Fibroblast of villous mesenchyme (primary cell): ENCODE measurements at places on chromosomes 2 and 18.

DNA sequence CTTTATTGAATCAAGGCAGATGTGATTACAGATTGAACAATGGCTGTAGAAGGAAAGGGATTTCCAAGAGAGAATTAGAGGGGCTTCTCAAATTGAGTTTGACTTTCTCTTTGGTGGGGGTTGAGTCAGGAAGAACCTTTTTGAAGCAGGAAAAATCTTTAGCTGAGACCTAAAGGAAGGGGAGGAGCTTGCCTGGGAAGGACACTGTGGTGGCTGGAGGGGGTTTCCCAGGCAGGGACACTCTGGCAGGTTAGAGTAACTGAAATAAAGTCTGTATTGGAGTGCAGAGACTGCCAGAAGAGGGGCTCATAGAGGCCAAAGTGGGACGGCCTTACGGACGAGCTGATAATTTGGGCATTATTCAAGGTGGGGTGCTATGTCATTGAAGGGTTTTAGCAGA is 69.3 kb downstream of the NEDD4L start:
- no peak for DNase-seq

- DNase-seq: no peak
These were observed 467.7 kb downstream of the EPHA4 start for GRCh38 chr2:221104361-221104811.

- DNase-seq: peak; percentile 64
These were observed 575 bp downstream of the TMEM150A start for GRCh38 chr2:85601771-85602475.

DNA sequence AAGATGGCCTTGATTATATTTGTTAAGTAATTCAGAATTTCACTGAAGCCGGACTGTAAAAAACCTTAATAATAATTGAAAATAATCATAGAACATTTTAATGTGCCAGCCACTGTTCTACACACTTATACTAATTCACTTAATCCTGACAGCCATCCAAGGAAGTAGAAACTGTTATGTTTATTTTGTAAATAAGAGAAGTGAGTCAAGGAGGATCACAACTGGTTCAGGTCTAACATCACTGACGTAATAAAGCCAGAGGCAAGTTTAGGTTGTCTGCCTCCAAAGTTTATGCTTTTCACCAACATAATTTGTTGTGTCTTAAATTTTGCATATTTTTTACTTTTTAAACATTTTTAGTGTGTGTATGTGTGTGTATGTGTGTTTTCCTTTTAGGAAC is 436.1 kb downstream of the LRRTM4 start:
- no peak for DNase-seq

GRCh38 chr18:31484461-31484860 is 13.5 kb upstream of the DSG2 start:
- DNase-seq: no peak

DNA sequence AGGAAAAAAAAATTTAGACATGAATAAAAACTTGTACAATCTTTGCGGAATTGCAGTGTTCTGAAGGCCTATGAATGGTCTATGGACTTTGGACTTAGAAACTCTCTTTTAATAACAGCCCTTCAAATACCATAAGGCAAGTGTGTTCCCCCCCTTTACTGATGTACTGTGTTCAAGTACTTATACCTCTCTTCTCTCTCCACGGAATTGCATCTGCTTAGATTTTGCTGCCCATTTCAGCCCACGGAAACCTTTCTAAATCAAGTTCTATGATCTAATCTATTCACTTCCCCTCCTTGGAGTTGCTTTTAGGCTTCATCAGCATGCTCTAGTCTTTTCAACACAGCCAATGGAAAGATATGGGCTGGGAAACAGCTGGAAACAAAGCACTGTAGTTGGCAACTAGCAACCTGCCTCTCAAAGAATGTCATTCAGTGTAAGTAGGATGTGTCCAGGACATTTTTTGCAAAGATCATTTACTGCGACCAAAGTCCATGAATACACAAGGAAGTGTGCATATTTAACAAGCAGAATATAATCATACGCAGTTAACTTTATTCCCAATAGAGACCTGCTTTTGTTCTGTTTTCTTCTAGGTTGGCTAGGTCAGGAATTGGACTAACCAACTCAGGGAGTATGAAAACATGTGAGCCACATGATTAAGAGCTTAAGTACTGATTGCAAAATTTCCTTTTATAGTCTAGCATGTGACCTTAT is 58.0 kb downstream of the SLC40A1 start:
- DNase-seq: peak; percentile 79

DNA sequence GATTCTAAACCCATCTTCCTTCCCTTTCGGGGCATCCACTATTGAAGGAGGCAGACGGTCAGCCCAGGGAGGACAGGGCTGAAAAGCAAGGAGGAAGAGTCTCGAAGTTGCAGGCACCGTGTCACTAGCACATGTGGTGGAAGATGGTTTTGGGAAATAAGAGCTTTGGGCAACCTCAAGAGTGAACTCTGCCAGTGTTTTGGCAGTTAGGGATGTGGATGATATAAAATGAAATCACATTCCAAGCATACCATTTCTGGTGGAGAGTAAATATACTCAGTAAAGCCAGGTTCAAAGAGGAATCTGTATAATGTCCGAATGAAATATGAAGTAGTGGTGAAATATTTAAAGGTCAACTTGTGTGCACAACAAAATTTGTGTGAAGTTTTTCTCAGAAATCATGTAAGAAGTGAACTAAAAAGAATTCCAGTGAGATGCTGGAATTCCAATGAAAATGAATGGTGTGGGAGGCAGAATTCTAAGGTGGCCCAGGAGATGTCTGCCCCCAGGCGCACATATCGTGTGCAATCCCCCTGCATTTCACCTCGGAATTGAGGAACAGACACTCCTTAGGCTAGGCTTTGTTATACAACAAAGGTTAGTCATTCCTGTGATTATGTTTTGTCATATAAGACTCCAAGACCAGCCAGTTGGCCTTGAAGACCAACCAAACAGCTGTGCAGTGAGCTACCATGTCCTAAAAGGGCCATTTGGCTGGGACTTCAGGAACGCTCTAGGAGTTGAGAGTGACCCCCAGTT is 147.1 kb downstream of the SH3BP4 start:
- peak; percentile 46 for DNase-seq

GRCh38 chr18:63166142-63166541 is 153.4 kb downstream of the BCL2 start:
- no peak for DNase-seq

DNA sequence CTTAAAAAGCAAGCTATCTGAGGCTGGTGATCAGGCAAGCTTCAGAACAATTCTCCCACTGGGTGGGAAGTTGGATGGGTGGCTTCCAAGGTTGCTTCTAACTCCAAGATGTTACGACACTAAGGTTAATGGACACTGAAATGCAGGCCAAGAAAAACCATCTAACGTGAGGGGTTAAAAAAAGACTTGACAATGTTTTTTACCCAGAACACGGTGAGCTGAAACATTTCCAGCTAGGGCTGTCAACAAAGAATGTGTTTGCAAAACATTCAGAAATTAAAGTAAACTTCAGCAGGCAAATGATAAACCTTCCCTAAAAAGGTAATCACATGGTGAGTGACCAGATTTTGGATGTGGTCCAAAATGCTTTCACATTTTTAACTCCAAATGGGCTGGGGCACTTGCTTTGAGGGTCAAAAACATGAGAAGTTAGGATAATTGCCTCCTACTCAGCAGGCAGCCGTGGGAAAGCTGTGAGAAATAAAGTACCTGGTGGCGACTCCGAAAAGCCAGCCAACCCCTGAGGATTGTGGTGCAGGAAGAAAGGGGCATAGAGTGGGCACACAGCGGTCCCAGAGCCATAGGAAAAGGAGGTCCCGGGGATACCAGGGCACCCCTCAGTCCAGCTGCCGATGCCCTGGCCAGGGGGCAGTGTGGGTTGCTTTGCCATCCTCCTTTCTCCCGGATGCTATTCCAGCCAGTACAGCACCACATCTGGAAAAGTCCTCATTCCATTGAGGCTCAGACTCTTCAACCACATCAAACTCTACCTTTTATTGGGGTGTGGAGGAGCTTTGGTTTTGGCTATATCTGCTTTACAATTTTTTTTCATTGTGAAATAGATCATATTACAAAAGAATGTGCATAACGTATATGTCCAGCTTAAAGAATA is 90.0 kb upstream of the ATL2 start:
- peak; percentile 72 for DNase-seq

GRCh38 chr18:73240899-73241298 is 373.1 kb upstream of the NETO1 start:
- no peak for DNase-seq

GRCh38 chr2:233312874-233313273 is 5.3 kb downstream of the SAG start:
- DNase-seq: no peak

- DNase-seq: no peak
These were observed 686.1 kb downstream of the KCNJ3 start for GRCh38 chr2:155384555-155385123.

DNA sequence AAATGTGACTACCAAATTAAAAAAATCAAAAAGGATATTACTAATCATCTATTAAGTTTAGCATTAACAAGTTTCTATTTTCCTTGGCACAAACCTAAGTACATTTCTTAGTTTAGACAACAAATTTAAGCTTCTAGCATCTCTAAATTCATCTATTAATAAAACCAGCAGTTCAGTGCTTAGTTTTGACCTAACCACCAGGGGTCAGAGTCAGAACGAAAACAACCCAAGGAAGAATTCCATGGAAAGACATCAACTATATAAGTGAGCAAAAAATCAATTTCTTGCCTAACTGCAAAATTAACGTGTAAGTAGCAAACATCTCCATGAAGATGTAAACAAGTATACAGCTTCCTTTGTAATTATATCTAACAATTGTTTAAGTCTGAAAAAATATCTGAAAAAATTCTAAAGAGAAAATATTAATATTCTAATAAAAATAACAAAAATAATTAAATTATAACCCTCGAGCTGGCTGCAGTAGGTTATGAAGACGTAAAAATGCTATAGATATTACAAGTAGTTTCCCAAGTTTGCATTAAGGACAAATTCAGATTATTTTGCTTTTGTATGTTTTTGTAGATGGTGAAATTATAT is 83.7 kb downstream of the CERKL start:
- peak; percentile 37 for DNase-seq

DNA sequence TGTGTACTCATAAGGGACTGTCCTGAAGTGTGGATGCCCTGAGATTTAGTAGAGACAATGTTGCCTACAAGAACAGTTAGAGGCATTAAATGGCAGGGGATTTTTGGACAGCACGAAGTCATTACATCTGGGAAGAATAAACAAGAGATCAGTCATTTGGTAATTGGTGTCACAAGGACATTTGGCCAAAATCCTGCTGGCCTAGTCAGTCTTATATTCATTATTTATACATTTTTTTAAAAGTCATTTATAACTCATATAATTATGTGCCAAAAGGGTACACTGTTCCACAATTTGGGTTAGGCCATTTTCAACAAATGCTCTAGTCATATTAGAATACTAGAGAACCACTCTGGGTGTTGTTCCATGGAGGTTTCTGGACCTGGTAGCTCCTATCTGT is 104.7 kb downstream of the LRATD1 start:
- DNase-seq: no peak

DNA sequence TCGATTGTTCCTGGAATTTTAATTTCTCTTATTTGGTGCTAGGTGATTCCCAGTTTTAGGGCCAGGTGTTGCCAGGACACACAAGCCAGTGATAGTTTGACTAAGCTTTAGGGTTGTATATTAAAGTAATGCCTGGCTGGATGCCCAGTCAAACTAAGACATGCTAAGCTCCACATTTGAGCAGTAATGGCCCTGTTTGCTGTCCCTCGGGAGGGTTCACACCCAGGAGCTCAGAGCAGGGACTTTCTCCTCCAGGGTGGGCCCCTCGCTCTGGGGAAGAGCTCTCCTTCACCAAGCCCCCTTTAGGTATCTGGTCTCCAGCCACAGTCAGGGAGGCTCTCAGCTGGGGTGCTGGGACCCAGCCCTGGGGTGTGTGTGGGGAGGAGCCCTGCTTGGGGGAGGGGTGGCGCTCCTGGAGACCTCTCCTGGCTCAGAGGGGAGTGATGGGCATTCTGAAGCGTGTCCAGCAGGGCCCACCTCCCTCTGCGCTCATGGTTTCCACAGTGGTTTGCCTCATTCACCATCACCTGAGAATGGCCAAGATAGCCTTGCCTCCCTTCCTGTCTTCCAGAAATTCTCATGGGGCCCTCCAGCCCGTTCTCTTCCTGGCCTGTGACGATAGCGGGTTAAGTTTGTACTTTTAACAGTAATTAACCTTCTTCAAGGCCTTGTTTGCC is 31.7 kb downstream of the INPP4A start:
- no peak for DNase-seq

DNA sequence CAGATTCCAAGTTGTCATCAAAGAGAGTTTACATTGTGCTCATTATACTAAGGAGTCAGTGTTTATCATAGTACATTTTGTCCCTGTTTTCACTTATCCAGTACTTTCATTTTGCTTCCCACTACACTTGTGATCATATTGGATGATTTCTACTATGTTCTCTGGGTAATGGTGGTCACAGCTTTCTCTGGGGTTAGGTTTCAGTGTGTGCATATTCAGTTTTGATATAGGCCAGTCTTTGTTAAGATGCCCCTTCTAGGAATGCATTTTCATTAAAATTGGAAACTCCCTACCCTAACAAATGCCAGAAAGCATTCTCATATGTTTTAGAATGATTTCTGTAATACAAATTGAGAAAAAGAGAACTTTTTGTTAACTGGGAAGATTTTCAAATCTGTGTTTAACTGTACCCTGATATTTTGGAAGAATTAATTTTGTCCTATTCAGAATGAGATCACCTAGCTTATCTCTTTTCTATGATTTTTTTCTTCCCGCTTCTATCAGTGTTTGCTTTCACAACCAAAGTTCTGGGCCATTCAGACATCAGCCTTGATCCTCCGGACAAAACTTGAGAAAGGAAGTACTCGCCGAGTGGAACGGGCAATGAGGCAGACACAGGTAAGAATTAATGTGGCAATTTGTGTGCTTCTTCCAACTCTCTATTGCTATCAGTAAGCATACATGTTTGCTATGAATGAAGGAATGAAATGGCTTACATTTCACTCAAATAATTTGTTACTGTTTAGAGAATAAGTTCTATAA is 74.6 kb downstream of the TTC27 start:
- no peak for DNase-seq

DNA sequence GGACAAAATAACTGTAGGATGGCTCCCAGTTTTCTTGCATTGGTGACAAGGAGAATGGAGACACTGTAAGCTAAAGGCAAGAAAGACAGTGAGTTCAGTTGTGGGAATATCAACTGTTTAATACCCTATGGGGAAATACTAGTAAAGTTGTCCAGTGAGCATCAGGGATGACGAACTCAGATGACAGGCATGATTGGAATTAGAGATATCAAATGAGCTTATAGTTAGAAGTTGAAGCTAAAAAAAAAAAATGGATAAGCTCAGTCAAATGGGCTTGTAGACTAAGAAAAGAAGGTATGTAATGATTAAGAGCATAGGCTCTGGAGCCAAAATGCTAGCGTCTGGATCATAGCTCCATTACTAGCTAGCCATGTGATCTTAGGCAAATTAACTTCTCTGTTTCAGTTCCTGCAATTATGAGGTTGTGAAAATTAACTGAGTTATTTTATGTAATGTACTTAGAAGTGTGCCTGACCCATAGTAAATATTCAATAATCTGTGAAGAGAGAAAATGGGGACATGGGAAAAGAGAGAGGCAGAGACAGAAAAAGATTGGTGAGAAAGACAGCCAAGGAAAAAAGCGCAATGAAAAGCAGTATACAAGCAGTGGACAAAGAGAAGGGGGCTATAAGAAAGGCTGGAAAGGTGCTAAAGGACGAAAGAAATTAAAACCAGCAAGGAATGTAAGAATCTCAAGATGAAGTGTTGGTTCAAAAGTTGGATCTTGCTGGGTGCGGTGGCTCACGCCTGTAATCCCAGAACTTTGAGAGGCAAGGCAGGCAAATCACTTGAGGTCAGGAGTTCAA is 95.7 kb upstream of the SLC39A10 start:
- peak; percentile 97 for DNase-seq

GRCh38 chr2:54065411-54065810 is 50.0 kb upstream of the ACYP2 start:
- DNase-seq: peak; percentile 33

GRCh38 chr2:37742286-37742685 is 70.8 kb upstream of the CDC42EP3 start:
- DNase-seq: no peak
